Globus pallidus (tissue), 1 donor: ENCODE measurements at places on chromosomes 6 and 20.

- no peak for DNase-seq
Observed at GRCh38 chr6:108896111-108896661, 48.0 kb downstream of the ARMC2 start.

DNA sequence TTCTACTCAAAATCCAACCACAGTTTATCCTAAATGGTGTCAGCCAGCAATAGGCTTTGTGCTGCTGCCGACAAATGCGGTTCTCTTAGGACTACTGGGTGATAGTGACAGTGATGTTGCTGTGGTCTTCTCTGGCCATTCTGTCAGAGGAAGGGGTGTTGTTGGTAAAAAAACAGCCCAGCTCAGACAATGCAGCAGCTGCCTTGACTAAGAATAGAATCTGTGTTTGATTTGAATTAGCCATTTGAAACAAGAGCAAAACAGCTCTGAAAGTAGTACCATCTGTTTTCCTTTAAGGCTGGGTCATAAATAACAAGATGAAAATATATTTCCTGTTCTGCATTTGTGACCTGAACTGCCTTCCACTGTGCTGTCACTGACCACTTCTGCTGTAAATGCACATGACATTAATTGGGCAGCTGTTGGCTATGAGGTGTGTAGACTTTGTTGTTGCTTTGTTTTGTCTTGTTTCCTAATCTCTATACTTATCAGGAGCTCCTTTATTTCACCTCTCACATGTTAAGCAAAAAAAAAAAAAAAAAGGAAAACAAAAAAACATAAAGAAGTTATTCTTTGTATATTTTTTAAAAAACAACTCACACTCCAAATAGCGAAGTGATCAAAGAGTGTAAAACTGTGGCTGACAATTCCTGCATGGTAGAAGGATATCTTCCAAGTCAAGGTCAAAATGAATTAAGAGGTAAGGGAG is 497.8 kb upstream of the ARID1B start:
- DNase-seq, result no peak

GRCh38 chr20:46545077-46545826 is 5.2 kb downstream of the OCSTAMP start:
- no peak for DNase-seq

- no peak for DNase-seq
Observed at GRCh38 chr20:25242231-25242630, 5.7 kb upstream of the PYGB start.

DNA sequence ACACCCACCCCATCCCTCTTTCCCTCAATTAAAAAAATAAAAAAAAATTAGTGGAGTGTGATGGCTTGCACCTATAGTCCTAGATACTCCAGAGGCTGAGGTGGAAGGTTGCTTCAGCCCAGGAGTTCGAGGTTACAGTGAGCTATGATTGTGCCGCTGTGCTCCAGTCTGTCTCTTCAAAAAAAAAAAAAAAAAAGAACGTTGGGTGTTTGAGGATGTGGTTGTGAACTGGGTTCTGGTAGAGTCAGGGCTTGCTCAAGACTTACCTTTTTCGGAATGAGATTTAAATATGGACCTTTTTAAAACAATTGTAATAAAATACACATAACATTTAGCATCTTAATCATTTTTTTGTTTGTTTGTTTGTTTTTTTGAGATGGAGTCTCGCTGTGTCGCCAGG is 211.9 kb downstream of the OR2B2 start:
- DNase-seq, result no peak

- no peak for DNase-seq
Observed at GRCh38 chr20:58700823-58701222, 8.2 kb downstream of the NPEPL1 start.

DNA sequence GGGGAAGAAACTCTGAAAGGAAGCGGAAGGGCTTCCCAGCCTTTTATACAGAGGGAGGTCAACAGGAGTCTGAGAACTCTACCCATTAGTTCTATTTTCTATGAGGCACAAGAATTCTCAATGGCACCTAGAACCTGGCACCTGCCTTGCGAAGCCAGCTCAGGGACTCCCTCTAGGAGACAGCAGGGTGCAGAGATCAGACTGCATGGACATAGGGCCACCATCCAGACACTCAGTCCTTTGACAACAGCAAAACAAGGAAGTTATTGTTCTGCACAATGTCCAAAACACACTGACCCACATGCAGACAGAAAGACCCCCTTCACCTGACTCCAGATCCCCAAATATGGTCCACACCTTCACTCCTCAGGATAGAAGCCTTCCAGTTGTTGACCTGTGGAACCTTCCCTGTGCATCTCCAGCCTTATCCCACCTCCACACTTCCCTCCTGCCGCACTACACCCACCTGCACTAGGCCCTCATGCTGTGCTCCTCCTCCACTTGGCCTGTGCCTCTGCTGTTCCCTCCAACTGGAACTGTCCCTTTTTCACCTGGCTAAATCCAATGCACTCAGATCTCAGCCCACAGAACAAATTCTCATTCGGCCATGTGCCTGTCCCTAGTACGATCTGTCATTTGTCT is 27.8 kb downstream of the ACSS1 start:
- DNase-seq, result peak; percentile 82

- no peak for DNase-seq
Observed at GRCh38 chr6:34981951-34982350, 92.9 kb downstream of the ANKS1A start.

DNA sequence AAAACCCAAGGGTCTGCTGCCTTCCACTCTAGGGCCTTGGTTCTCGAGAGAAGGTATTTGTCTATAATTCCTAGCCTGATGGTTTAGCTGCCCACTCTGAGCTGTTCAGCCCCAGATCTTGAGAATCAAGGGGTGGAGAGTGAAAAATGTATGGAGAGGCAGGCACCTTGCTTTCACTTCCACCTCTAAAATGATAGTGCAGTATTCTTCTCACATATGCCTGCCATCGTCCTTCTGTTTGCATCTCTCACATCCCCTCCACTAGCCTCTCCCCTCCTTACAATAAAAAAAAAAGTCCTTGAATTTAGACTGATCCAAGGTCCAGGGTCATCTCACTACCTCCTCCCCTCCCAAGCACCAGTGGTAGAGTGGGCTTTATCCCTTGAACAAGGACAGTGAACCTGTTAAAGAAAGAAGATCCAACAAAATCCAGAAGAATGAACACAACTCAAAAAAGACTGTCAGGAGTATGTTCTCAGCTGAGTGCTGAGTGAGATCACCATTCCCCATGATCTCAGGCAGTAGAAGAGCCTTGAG is 104.2 kb downstream of the HIVEP1 start:
- no peak for DNase-seq

DNA sequence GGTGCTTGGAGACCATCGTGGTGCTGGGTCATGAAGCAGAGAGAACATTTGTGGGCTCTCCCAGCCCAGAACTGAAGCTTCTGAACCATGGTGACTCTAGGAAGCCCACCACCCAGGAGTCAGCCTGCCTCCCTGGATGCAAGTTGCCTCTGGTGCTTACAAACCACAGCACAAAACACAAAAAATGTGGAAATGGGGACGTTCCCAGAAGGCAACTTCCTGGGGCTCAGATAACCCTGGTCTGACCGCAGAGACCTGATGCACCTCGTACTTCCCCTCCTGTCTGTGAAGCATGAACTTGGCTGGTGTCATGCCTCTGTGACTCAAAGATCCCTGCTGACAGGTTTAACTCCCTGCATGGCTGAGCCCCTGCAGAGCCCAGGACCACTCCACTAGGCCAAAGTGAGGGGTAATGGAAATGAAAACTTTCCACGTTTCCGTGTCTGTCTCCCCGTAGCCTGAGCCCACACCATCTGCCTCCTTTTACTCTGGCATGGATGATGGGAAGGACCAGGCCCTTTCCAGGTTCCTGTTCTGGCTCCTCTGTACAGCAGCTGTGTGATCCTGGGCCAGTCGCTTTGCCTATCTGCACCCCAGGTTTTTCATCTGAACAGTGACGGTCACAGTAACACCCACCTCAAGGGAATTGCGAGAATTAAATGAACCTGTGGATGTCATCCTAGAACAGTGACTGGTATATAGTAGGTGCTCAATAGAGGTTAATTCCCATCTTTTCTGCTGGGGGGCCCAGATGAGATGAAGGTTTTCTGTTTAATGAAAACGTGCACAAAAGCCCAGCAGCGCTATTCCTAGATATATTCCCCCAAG is 57.7 kb downstream of the PPP1R16B start:
- DNase-seq, result no peak

DNA sequence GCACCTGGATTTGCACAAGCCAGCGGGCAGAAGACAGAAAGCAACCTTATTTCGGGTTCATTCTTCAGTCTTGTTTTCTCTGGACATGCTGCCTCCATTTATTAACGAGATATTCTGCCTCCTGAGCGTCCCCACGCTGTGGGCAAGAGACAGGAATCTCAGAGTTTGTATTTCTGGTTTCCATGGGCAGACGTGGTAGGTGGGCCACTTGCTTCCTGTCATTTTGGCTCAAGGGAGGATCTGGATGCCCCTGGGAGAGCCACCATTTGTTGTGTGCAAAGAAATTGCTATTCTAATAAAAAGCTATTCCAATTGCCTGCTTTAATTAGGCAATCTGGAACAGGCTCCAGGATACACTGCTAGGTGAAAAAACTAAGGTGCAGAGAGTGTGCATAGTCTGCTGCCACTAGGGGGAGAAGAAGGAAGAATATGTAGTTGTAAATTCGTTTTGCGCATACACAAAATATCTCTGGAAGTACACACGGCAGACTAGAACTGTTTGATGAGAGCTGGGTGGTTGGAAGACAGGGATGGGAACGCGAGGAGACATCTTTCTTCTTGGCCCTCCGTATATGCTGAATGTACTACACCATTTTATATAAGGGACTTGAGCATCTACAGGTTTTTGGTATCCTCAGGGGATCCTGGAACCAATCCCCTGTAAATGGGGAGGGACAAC is 30.1 kb upstream of the SLC16A10 start:
- DNase-seq, result peak; percentile 7

DNA sequence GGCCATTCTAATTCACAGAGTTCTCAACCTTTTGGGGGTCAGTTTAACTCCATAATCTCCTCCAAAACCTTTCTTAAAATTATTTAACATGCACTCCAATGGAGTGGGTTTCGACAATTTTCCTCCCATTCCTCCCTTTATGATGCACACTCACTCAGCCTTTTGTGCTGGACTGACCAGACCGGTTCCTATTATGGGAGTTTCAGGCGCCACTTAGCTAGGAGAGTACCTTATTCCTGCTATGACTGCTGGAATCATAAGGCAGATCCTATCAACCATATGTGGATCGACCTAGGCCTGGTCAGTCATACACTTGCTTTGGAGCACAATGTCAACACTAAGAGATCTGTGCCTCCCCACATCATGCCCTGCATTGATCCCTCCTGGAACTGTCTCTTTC is 63.9 kb upstream of the MOCS1 start:
- DNase-seq, result no peak

DNA sequence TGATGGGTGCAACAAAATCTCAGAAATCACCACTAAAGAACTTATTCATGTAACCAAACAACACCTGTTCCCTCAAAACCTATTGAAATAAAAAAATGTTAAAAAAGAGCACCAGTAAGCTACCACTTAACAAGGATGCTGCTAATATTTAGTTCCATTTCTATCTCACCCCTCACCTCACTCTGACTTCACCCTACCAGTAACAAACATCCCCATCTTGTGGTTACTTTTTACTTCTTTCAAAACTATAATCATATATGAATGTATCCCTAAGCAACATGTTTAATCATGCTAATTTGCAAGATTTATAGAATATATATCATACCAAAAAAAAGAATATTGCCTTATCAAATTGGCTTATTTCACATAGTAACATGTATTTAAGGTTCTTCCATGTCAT is 27.4 kb upstream of the SLC24A3 start:
- DNase-seq, result no peak

DNA sequence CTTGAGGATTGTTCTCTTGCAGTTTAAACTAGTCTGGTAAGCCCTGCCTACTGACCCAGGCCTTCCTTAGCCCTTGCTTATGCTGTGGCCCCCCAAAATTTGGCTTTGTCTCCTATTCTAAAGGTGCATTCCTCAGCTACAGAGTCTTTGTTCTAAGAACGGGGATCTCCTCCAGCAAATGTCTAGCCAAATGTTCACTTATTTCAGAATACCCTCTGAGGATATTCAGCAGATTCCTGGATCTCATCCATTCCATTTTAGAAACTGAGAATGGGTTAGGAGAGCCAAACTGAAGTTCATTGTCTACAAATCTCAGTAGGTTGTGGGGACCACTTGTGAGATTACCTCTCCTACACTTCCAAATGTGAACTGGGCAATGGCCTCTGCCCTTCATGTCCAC is 164.2 kb upstream of the ARG1 start:
- DNase-seq, result no peak

DNA sequence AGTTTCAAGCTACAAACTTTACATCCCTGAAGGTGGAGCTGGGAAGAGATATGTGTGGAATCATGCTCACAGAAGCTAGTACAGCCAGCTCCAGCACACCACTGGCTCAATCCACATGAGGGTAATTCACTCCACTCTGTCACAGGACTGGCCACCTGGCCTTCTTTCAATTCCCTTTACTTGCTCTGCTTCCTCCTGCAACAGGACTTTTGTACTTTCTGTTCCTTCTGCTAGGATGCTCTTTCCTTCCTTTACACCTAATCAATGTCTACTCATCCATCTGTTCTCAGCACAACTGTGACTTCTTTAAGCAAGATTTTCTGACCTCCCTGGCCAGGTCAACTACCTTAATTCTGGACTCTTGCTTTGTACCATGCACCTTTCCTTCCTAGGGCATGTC is 39.4 kb upstream of the MYB start:
- DNase-seq, result no peak

- DNase-seq, result no peak
Observed at GRCh38 chr6:24504649-24505586, 10.1 kb downstream of the ALDH5A1 start.

DNA sequence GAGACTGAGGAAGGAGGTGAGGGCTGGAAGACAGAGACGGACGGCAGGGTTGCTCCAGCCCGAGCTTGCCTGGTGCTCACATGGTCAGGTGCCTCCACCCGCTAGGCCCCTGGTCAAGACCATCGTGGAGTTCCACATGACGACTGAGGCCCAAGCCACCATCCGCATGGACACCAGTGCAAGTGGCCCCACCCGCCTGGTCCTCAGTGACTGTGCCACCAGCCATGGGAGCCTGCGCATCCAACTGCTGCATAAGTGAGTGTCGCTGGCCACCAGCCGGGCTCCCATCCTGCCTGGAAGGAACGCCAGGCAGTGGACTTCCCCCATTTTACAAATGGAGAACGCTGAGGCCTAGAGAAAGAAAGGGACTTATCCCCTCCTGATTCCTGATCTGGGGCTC is 7.8 kb downstream of the BPIFB1 start:
- DNase-seq, result no peak

DNA sequence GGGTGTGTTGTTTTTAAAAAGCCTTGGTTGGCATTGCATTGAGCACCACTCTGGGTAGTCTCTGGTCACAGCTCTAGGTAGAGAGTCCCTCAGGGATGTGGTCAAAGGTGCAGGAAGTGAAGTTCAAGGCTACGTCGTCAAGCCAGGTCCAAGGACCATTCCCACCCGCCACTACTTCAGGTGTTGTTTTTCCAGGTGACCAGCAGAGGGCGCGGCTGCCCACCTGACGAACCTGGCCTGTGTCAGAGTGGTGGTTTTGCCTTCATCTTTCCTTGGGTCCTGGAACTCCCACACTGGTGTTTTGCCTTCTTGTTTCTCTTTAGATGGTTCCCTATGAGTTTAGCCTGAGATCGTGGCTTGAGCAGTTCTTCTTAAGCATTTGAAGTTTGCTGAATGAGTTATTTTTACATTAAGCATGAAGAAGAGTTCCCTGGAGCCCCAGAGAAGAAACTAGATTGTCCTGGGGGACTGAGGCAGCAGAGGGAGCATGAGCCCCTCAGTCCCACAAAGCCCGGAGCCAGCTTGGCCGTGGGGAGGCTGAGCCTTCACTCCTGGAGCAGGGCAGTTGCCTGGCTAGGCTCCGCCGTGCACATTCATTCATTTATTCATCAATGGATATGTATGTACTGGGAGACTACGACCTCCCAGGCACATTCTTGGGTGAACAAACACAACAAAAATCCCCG is 5.6 kb upstream of the PHACTR3 start:
- DNase-seq, result peak; percentile 61
